CD4-positive, alpha-beta T cell treated with Interleukin-2 at 100 ng/mL for 4 hours (primary cell): ENCODE measurements at places on chromosomes 12 and 14.
A peak's percentile ranks its signal among the peaks of the same experiment; 100 is the strongest.

- no peak for DNase-seq
Observed at GRCh38 chr12:124379938-124380754, 85.3 kb downstream of the RFLNA start.

- DNase-seq = no peak
Observed at GRCh38 chr12:28051516-28052354, 79.2 kb upstream of the PTHLH start.

DNA sequence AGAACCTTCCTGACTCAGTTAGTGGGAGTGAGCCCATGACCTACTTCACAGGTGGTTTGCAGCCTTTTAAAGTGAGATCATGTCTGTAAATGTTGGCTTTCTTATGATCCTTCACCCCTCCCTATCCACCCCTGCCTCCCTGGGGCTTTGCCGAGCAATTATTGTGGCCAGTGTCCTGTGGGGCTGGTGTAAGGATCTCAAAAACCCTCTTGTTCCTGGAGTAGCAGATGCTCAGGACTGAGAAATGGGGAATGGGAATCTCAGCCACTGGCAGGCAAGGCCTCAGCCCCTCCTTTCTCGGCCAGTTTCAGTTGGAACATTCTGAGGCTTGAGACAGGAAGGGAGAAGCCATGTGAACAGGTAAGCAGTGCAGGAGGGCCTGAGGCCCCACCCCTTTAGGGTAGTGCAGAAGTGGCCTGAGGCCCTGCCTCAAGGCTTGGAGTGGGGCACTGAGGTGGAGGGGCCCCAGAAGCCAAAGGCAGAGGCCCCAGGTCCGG, 53.8 kb downstream of the PLEKHG3 start:
- peak; percentile 28 for DNase-seq

DNA sequence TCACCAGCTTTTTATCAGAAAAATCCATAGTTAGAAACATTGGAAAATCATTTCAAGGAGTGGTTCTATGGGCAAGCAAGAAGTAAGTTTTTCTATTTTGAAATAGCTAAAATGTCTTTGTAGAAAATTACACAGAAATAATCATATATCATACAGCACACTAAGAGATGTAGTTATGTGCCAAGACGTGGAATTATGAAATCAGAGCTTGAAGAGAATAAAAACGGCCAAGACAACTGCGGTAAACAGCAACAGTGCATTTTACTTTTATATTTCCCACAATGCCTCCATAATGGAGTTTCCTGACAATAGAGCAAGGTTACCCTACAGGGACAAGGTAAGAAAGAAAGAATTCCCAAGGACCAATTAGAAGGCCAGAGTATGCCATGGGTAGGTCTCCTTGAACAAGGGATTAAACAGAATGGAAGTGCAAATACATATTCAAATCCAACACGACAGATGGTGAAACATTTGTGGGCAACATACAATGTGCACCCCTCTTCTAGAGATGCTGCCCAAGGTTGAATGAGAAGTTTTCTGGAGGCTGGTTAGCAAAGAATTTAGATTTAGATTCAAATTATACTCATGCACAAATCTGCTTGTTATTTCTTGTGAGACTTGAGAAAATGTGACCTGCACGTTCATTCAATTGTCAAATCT, 76.1 kb upstream of the BTG1 start:
- DNase-seq = no peak
